ENCODE measurements at places on chromosomes 16 and 17.

- no peak for DNase-seq
Observed at GRCh38 chr17:49203796-49204195, 6.6 kb downstream of the GNGT2 start.

- no peak for DNase-seq
Observed at GRCh38 chr16:71658771-71659170, 32.8 kb downstream of the MARVELD3 start.

- DNase-seq, result no peak
Observed at GRCh38 chr16:22736791-22737190, 77.2 kb upstream of the HS3ST2 start.

DNA sequence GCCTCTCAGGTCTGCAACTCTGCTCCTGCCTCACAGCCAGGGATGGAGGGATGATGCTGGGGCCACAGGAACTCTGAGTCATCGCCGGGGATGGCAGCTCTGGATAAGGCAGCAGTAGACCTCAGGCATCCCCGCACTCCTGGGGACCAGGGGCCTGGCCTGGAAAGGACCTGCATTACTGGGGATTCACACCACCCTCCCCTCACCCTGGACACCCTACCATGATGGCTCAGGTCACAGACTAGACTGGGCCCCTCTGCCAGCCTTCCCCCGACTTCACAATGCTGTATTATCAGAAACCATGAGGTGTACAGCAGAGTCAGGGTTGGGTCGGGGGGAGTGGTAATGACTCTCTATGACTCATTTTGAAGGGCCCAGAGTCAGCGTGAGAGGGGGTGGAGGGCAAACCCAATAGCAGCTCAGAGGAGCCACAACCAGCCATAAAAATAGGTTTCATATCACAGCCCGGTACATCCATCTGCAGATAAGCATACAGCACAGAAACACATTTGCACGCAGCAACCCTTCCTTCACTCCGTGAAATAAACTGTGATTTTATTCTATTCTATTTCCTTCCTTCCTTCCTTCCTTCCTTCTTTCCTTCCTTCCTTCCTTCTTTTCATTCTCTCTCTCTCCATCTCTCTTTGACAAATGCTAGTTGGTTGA, 28.8 kb downstream of the DYNLRB2 start:
- DNase-seq, result peak; percentile 92

DNA sequence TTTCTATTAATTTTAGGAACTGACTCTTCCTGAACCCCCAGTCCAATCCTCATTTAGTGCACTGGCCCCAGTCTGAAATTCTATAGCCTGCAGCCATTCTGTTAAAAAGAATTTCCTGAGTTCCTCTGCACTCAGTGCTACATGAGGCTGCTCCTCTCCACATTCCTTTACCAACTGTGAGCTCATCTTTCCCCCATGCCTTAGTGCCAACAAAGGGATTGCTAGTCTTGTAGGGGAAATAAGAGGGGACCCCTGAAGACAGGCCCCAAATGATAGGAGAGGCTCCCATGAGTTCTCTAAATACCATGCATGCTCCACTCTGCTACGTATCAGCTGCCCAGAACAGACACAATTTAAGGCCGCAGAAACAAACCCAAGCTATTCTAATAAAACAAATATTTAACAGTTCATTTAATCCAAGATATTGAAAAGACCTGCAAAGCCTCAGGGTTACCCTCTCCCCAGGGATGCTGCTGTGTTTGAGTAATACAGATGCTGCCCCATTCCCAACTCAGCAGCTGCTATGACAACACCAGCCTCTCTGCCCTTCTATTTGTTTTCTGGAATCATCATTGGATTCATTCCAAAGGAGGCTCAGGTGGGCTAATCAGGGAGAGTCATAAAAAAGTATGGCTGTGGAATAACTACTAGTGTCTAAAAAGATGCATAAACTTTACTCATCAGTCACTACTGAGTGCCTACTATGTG, 228.5 kb downstream of the TOX3 start:
- no peak for DNase-seq

- no peak for DNase-seq
Observed at GRCh38 chr16:84889066-84889465, 69.3 kb downstream of the CRISPLD2 start.

GRCh38 chr17:57286399-57287105, 30.2 kb downstream of the MSI2 start:
- DNase-seq, result no peak

GRCh38 chr16:14014284-14014625, 56.9 kb upstream of the MRTFB start:
- DNase-seq, result no peak

GRCh38 chr17:74892013-74892841, 1.2 kb downstream of the FADS6 start:
- DNase-seq, result no peak
